ENCODE measurements at places on chromosomes 3 and 15.

- peaks cover 5% of the 10 kb centered on the region for H3K27me3 ChIP-seq
- DNase-seq, result no peak
- H3K4me3 ChIP-seq, result peak overlapping the region; percentile 86
- peak overlapping the region; percentile 97 for H3K27ac ChIP-seq
- H3K4me1 ChIP-seq, result peaks cover 62% of the 10 kb centered on the region
Measured at GRCh38 chr3:64266065-64266931, 41.0 kb upstream of the PRICKLE2 start.

DNA sequence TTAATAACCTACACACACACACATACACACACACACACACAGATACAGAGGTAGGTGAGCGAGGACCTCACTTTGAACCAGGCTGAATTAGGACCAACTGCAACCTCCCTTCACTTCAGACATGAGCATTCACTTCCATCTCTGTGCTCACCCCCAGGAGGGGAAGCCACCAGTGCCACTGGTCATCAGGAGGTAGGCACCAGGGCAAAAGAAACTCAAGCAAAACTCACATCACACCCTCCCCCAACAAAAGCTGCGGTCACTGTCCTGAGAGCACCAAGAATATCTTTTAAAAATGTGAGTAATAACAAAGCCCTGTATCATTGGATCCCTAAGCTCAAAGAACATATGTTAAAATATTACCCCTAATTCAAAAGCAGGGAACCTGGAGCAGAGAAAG, 8.1 kb downstream of the FOXP1 start:
- peaks cover 51% of the 10 kb centered on the region for H3K4me1 ChIP-seq
- no peak overlapping the region for H3K27ac ChIP-seq
- DNase-seq, result no peak

GRCh38 chr3:70556056-70556455, 243.6 kb upstream of the MDFIC2 start:
- no peak overlapping the region for H3K27ac ChIP-seq
- no peaks in the 10 kb centered on the region for H3K4me1 ChIP-seq
- H3K4me3 ChIP-seq, result no peak overlapping the region

GRCh38 chr3:28286595-28286994, 45.2 kb downstream of the CMC1 start:
- H3K4me1 ChIP-seq, result peaks cover 23% of the 10 kb centered on the region
- no peak overlapping the region for H3K4me3 ChIP-seq
- H3K27ac ChIP-seq, result no peak overlapping the region
- no peak for DNase-seq
- H3K27me3 ChIP-seq, result no peaks in the 10 kb centered on the region

GRCh38 chr3:170814822-170815221, 55.2 kb downstream of the RPL22L1 start:
- peaks cover 44% of the 10 kb centered on the region for H3K4me1 ChIP-seq
- peaks cover 4% of the 10 kb centered on the region for H3K27me3 ChIP-seq
- no peak overlapping the region for H3K27ac ChIP-seq
- no peaks in the 10 kb centered on the region for H3K36me3 ChIP-seq
- no peak for DNase-seq

DNA sequence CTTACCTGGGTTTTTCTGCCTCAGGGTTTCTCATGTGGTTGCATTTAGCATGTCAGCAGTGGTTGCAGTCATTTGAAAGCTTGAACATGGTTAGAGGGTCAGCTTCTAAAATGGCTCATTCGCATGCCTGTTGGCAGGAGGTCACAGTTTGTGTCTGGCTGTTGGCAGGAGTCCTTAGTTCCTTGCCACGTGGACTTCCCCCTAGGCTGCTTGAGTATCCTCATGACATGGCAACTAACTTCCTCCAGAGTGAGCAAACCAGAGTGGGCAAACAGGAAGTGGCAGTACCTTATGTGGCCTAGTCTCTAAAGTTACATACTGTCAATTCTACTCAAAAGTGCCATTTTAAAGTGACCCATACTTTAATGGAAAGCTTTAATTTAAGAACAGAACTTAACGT, 3.4 kb upstream of the UNC13C start:
- no peak for DNase-seq
- H3K27ac ChIP-seq, result no peak overlapping the region
- H3K4me3 ChIP-seq, result no peak overlapping the region
- peaks cover 12% of the 10 kb centered on the region for H3K4me1 ChIP-seq
- H3K36me3 ChIP-seq, result no peaks in the 10 kb centered on the region

GRCh38 chr3:39529577-39529976, 62.1 kb downstream of the MOBP start:
- no peak for DNase-seq
- peaks cover 5% of the 10 kb centered on the region for H3K36me3 ChIP-seq
- H3K4me1 ChIP-seq, result no peaks in the 10 kb centered on the region

DNA sequence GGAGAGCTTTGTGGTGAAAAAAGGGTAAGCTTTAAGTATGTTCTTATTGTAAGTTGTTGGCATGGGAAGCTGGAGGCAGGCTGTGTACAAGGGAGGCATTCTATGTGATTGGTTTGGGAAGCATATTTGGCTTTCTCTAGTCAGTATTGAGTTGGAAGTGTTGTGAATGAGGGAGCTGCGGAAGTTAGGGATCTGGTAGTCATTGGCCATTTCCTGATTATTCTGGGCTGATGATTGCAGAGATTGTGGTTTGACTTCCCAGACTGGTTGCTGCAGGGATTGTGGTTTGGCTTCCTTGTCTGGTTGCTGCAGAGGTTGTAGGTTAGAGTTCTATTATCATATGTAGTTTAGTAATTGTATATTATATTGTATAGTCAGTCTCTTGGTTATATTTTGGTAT, 21.0 kb downstream of the STXBP5L start:
- H3K36me3 ChIP-seq, result peaks cover 5% of the 10 kb centered on the region
- H3K27ac ChIP-seq, result no peak overlapping the region
- H3K4me3 ChIP-seq, result no peak overlapping the region
- no peaks in the 10 kb centered on the region for H3K27me3 ChIP-seq
- no peaks in the 10 kb centered on the region for H3K4me1 ChIP-seq

GRCh38 chr3:78420611-78421010, 1347.2 kb downstream of the ROBO1 start:
- H3K36me3 ChIP-seq, result no peaks in the 10 kb centered on the region
- H3K27me3 ChIP-seq, result no peaks in the 10 kb centered on the region
- no peaks in the 10 kb centered on the region for H3K4me1 ChIP-seq
- H3K27ac ChIP-seq, result no peak overlapping the region

DNA sequence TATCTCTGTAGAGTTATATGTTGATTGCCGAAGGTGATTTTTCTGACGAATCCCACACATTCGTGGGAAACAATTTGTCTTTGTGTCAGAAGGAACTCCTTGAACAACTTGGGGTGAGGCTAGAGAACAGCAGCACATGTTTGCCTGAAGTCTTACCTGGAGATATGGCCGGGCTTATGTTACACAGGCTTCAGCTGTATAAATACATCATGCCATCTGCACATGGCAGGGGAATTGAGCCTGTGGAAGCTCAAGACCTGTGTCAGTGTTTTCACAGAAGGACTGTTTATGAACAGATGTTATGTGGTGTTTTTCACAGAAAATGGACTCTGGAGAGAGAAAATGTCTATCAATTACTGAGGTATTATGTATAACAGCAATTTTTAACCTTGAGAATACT, 203.6 kb upstream of the MDFIC2 start:
- no peak overlapping the region for H3K4me3 ChIP-seq
- peak overlapping the region; percentile 40 for H3K27ac ChIP-seq
- H3K36me3 ChIP-seq, result no peaks in the 10 kb centered on the region
- H3K27me3 ChIP-seq, result peaks cover 3% of the 10 kb centered on the region
- H3K4me1 ChIP-seq, result peaks cover 24% of the 10 kb centered on the region

GRCh38 chr3:114128826-114129225, 50.0 kb downstream of the DRD3 start:
- no peaks in the 10 kb centered on the region for H3K36me3 ChIP-seq
- H3K27me3 ChIP-seq, result peaks cover 4% of the 10 kb centered on the region
- no peak for DNase-seq
- no peaks in the 10 kb centered on the region for H3K4me1 ChIP-seq
- no peak overlapping the region for H3K27ac ChIP-seq

- DNase-seq, result no peak
- no peaks in the 10 kb centered on the region for H3K36me3 ChIP-seq
- no peak overlapping the region for H3K4me3 ChIP-seq
- H3K27me3 ChIP-seq, result peaks cover 3% of the 10 kb centered on the region
- H3K27ac ChIP-seq, result no peak overlapping the region
Measured at GRCh38 chr15:35047996-35048395, 37.1 kb downstream of the NANOGP8 start.

- H3K27ac ChIP-seq, result no peak overlapping the region
- H3K27me3 ChIP-seq, result peaks cover 5% of the 10 kb centered on the region
- peaks cover 27% of the 10 kb centered on the region for H3K4me1 ChIP-seq
Measured at GRCh38 chr3:78353231-78353630, 1313.3 kb downstream of the ROBO2 start.

GRCh38 chr3:87268646-87269211, 7.7 kb downstream of the POU1F1 start:
- H3K27me3 ChIP-seq, result no peaks in the 10 kb centered on the region
- H3K27ac ChIP-seq, result peak overlapping the region; percentile 12
- peaks cover 53% of the 10 kb centered on the region for H3K4me1 ChIP-seq
- no peak for DNase-seq
- peak overlapping the region; percentile 6 for H3K4me3 ChIP-seq

DNA sequence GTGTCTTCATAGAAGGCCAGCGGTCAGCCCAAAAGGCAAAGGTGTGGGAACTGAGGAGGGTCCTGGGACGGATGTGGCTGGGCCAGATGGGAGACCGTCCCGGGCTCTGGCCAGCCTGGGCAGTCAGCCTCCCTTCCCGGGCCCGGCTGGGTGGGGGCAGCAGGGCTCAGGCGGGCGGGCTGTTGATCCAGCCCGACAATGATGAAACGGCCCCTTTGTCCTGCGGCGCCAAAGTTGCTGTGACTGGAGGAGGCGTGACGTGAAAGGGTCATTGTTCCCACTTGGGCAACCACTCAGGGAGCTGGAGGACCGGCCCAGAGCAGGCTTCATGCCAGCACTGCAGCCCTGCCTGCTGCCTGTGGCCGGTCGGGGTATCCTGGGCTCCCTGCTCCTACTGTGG, 16.5 kb downstream of the DUSP7 start:
- peak overlapping the region; percentile 82 for H3K27ac ChIP-seq
- DNase-seq, result no peak
- no peaks in the 10 kb centered on the region for H3K36me3 ChIP-seq
- H3K27me3 ChIP-seq, result peaks cover 3% of the 10 kb centered on the region

GRCh38 chr3:124565013-124565412, 165.2 kb upstream of the UMPS start:
- H3K4me1 ChIP-seq, result peaks cover 9% of the 10 kb centered on the region
- DNase-seq, result peak; percentile 79
- peaks cover 25% of the 10 kb centered on the region for H3K27me3 ChIP-seq
- no peak overlapping the region for H3K27ac ChIP-seq
- no peak overlapping the region for H3K4me3 ChIP-seq

DNA sequence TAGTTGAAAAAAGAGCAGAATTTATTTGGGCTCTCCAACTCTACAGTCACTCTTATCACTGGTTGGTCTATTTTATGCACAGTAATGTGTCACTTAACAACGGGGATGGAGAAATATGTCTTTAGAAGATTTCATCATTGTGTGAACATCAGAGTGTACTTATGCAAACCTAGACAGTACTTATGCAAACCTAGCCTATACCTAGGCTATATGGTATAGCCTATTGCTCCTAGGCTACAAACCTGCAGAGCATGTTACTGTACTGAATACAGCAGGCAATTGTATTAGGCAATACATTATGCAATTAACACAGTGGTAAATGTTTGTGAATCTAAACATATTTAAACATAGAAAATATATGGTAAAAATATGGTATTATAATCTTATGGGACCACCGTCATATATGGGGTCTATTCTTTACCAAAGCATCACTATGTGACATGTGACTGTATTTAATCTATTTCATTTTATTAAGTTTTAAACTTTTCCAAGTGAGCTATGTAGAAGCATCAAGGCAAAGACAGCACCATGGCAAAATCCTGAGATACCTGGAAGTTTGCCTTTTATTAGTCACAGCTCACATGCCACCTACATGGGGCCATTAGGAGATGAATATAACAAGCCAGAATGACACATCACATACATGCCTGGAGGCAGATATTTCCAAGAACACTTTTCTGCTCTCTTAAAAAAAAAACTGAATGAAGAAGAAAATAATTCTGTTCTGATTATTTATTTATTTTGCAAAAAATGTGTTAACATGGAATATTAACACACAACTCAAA, 537.4 kb downstream of the TUSC7 start:
- DNase-seq, result no peak
- no peak overlapping the region for H3K4me3 ChIP-seq
- H3K36me3 ChIP-seq, result no peaks in the 10 kb centered on the region
- no peaks in the 10 kb centered on the region for H3K27me3 ChIP-seq

DNA sequence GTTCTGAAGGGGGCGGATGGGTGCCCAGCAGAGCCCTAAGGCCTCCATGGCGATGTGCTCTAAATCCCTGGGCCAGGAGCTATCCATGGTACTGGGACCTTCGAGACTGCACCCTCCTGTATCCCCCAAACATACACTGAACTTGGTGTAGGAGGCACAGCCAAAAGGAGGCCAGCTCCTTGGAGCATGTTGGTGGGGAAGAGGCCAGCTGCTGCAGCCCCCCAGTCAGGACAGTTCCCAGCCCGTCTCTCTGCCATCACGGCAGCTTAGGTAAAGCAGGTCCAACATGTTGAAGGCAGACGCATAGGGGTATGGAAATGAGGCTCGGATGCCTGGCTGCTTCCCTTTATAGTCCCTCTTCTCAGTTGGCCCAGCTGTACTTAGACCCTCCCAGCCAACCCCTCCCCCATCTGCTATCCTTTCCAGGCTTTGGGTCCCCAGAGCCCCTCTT, 1.8 kb downstream of the CAMKV start:
- peak overlapping the region; percentile 70 for H3K4me3 ChIP-seq
- H3K27me3 ChIP-seq, result peaks cover 28% of the 10 kb centered on the region
- no peak overlapping the region for H3K27ac ChIP-seq
- no peaks in the 10 kb centered on the region for H3K36me3 ChIP-seq
- peak; percentile 83 for DNase-seq
- H3K4me1 ChIP-seq, result peaks cover 53% of the 10 kb centered on the region

- no peak overlapping the region for H3K27ac ChIP-seq
- no peaks in the 10 kb centered on the region for H3K27me3 ChIP-seq
- H3K4me3 ChIP-seq, result no peak overlapping the region
- peak; percentile 2 for DNase-seq
- H3K4me1 ChIP-seq, result peaks cover 9% of the 10 kb centered on the region
- H3K36me3 ChIP-seq, result no peaks in the 10 kb centered on the region
Measured at GRCh38 chr3:164779816-164780215, 298.5 kb downstream of the SI start.

GRCh38 chr3:30269751-30270445, 336.5 kb upstream of the TGFBR2 start:
- peaks cover 8% of the 10 kb centered on the region for H3K36me3 ChIP-seq
- H3K4me1 ChIP-seq, result peaks cover 24% of the 10 kb centered on the region
- no peak overlapping the region for H3K27ac ChIP-seq
- no peaks in the 10 kb centered on the region for H3K27me3 ChIP-seq

Measured in nephron progenitor cell (in vitro differentiated cells).